ENCODE measurements at places on chromosomes 6 and 20.

- DNase-seq = no peak
These were observed 138.7 kb upstream of the EDN1 start for GRCh38 chr6:12151433-12151820.

- no peak for DNase-seq
These were observed 191.4 kb downstream of the ADGRB3 start for GRCh38 chr6:68826501-68826900.

GRCh38 chr20:60888771-60889170, 363.3 kb upstream of the CDH4 start:
- DNase-seq = no peak

DNA sequence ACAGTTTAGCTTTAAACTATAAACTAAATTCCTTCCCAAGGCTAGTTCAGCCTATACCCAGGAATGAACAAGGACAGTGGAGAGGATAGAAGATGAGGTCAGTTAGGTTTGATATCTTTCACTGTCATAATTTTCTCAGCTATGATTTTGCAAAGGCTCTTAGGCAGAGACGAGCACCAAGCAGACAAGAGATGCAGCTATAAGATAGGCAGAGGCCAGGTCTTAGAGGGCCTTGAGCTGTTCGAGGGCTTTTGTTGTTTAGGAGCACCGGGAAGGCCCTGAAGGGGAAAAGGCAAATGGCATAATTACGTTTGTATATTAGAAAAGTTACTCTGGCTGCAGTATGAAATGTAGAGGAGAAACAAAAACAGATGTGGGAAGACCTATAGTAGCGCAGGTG, 59.8 kb downstream of the DOP1A start:
- DNase-seq = no peak

DNA sequence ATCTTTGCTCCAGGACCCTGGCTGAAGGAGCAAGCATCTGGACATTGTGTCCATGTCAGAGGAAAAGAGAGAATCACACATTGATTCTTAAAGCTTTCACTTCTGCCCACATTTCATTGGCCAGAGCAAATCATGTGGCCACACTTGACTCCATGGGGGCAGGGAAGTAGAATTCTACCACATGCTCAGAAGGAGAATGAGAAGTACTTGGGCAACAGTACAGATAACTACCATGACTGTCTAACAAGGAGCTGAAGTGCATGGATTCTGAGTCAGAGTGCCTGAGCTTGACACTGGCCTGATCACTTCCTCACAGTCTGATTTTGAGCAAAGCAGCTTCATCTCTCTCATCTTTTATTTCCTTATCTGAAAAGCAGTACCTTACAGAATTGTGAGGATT, 38.6 kb downstream of the GHRH start:
- DNase-seq = no peak

- DNase-seq = no peak
These were observed 1.1 kb downstream of the MAPRE1 start for GRCh38 chr20:32820698-32821377.

GRCh38 chr6:26270903-26271667, 93.9 kb upstream of the BTN3A2 start:
- peak; percentile 80 for DNase-seq

DNA sequence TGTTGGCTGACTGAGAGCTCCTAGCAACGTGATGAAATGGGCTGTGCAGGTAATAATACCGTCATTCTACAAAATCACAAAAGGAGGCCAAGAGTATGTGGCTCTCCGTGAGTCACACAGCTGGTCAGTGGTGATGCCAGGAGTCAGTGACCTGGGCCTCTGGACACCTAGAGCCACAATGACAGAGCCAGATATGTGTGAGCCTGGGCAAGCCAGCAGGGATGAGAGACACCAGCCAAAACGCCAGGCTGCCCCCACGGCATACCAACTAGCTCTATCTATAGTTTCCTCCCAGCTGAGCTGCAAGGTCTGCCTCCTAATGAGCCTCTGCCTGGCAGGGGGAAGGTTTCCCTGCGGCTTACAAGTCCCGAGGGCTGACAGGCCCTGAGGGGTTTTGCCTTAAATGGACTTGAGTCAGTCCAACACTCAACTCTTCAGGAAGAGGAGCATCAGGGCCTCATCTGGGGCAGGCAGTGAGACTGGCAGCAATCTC, 70.0 kb downstream of the CPNE5 start:
- peak; percentile 23 for DNase-seq

DNA sequence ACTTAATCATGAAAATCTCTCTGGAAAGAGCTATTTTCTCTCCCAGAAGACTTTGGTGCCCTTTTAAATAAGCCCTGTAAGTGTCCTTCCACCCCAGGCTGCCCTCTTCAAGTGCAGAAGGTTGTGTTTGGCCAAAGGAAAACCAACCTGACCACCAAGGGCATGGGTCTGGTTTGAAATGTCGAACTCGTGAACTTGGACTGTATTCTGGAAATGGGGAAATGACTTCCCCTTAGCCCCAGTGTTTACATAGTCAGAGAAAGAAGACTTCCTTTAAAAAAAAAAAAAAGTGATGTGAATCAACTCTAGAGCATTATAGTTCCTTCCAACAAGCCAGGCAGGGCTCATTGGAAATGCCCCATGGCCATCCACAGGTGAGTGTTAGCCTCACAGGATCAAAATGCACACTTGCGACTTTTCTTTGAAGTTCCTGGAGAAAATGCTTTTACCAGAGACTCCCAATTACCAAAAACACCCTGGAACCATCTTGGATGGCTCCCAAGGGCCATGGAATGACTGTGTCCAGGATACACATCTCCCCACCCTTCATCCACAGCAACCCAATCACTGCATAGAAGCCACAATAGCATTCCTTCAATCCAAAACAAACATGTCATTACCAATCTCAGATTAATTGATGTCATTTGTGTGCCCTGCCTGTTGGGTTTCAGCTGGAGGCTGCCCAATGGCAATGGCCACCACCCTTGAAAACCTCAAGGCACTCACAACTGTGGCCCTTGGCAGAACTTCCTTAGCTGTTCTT, 133.8 kb downstream of the CLIC5 start:
- no peak for DNase-seq

- DNase-seq = no peak
These were observed 374.2 kb downstream of the SMOC2 start for GRCh38 chr6:168815229-168815628.

GRCh38 chr20:3237958-3238615, 903 bp downstream of the SLC4A11 start:
- peak; percentile 29 for DNase-seq

DNA sequence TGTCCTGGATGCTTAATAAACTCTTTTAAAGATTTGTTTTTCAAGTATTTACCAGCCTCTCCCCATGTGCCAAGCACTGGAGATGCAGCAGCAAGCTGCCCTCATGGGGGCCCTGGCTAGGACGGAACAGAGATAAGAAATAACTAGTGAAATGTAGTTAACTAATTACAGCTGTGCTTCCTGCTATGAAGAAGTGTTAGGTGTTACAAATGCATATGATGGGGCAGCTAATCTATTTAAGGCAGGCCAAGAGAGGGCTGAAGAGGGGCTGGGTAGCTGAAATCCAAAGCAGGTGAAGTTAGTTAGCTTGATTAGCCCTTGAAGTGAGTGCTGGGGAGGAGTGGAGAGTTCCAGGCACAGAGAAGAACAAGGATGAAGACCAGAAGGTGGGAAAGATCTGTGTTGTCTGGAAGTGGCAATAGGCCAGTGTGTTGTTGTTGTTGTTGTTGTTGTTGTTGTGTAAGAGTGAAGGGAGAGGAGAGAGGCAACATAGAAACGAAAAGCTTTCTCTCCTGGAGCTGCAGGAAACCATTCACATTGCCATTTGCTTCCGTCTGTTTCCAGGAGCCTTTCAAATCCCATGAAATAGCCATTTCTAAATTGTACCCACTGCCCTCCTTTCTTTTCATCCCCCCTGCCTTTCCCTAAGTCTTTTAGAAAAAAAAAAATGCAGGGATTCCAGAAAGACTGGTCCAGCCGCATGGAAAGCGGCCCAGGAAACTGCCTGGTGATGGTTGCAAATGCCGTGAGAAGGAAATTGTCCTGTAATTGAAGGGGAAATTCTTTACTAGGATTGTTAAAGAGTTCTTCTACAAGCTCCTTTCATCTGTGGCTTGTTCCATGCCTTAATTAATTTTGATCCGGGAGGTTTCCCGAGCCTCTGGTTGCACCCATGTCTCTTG, 119.6 kb downstream of the TFAP2C start:
- no peak for DNase-seq

DNA sequence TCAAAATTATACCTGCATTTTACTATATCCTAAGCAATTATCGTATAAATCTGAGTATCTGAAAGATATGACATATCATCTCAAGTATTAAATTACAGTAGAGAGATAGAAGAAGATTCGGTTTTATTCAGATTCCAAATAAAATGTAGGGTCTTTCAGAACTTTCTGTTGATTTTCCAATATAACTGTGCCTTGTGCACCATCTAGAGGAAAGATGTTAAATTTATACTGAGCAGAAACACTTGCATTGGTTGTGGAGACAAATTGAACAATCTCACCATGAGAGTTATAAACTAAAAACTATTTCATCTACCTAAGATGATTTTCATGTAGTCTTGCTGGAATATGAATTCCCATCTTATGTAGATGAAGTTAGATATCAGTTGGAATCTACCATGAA, 26.8 kb upstream of the HSF2 start:
- DNase-seq = no peak

DNA sequence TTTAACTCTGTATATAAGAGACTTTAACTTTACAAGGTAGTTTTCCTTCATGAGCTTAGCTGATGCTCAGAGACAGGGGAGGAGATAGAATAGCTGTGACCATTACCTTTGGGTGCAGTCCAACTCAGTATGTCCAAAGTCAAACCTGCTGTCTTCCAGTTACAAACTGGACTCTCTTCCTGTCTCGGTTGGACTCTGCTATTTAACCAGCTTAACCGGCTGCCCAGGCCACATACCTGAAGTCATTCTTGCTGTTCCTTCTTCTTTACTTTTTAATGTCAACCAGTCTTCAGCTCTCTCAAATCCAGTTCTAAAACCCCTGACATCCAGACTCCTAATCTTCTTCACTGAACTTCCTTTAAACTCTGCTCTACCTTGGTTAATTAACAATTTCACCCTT, 138.3 kb upstream of the TSHZ2 start:
- no peak for DNase-seq
